ENCODE measurements at places on chromosomes 16 and 17. TPM values are rescaled to one million over a fixed set of nuclear protein-coding genes. Genes with fewer than 3 reads are reported as not detected.

DNA sequence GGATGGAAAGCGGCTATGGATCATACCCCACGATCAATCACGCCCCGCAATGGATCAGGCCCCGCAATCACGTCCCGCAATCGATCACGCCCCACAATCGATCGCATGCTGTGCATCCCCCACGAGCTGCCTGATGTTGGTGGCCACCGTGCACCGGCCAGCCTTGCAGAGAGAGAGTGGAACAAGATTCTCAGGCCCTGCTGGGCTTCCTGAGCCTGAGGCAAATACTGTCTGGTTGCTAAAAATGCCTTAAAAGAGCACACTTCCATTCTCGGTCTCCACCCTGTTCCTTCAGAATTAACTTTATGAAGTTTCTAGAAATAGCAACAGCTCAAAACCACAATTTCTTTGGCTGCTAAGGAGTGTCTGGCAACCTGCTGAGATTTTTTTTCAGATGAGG, 81.5 kb downstream of the VPS53 start:
- DNase-seq, result no peak

Gene PNMT
- 1.3 TPM for total RNA-seq

DNA sequence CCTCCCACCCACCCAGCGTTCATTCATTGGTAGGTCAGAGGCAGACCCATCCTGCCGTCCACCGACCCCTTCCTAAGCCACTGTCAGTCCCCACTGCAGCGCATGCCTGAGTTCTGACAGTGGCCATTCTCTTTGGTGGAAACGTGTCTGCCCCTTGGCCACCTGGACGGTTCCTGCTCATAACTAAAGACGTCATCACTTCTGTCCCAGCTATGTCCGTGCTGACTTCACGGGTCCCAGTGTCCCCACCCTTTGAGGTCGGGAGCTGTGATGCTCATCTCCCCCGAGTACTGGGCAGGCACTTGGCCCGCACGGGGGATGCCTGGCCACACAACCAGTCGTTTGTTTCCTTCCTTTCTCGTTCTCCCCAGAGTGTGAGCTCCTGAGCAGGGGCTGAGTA, 267.1 kb downstream of the C16orf95 start:
- DNase-seq, result no peak

- DNase-seq, result no peak
Observed at GRCh38 chr17:16971458-16972338, at the start of gene TNFRSF13B. TNFRSF13B (minus strand) TSS chr17:16972118; CDS start chr17:16972075, 43 bp downstream.

- DNase-seq, result no peak
Observed at GRCh38 chr16:301950-302349, 19.0 kb downstream of the PDIA2 start.

DNA sequence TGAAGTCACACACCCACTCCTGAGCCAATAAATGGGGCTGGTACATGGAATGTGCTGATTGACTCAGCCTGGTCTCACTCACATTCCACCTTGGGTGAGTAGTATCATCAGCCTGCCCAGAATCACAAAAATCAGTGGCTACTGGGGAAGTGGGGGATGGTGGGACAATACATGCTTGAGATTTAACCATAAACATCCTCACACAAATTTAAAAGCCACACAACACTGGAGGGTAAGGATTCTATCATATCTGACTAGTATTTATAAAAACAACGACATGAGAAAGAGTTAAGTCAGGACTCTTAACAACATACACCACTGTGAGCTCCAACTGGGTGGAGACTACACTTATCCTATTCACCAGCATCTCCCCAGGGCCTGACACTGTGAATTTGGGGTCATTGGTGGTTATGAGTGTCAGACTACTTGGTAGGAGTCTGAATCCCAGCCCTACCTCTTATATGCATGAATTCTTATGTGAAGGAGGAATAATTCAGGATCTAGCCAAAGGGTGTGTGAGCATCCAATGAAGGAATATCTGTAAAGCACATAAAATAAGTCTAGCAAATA, 26.0 kb upstream of the IRX6 start:
- DNase-seq, result no peak

- peak; percentile 21 for DNase-seq
Observed at GRCh38 chr16:21001262-21001661, 100.7 kb downstream of the LYRM1 start.

- no peak for DNase-seq
Observed at GRCh38 chr17:7041607-7042500, 2.0 kb downstream of the SLC16A11 start.

DNA sequence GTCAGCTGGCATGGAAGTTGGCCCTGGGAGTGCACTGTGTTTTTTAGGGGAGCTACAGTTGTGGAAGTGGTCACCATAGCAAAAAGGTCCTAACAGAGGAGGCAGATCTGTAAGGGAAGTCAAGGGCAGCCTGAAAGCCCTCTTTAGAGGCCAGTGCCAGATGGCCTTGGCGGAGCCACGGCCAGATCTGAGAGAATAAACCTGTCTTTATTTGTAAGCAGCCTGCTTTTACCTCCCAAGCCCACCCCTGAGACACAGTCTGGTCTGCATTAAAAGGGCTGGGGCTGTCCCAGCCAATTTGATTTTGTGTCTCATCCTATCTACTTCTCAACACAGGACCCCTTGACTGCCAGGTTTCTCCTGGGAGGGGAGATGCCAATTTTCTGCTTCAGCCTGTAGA, 51.0 kb upstream of the NOL11 start:
- DNase-seq, result no peak

Gene TP53TG3B
- total RNA-seq, result not detected

GRCh38 chr16:84462296-84463210, 41.9 kb downstream of the MEAK7 start:
- no peak for DNase-seq

- no peak for DNase-seq
Observed at GRCh38 chr17:68924793-68925720, 30.1 kb downstream of the ABCA8 start.

GRCh38 chr16:89801800-89802199, 14.6 kb downstream of the FANCA start:
- DNase-seq, result no peak

- no peak for DNase-seq
Observed at GRCh38 chr17:48642843-48643696, 16.9 kb upstream of the HOXB9 start.

DNA sequence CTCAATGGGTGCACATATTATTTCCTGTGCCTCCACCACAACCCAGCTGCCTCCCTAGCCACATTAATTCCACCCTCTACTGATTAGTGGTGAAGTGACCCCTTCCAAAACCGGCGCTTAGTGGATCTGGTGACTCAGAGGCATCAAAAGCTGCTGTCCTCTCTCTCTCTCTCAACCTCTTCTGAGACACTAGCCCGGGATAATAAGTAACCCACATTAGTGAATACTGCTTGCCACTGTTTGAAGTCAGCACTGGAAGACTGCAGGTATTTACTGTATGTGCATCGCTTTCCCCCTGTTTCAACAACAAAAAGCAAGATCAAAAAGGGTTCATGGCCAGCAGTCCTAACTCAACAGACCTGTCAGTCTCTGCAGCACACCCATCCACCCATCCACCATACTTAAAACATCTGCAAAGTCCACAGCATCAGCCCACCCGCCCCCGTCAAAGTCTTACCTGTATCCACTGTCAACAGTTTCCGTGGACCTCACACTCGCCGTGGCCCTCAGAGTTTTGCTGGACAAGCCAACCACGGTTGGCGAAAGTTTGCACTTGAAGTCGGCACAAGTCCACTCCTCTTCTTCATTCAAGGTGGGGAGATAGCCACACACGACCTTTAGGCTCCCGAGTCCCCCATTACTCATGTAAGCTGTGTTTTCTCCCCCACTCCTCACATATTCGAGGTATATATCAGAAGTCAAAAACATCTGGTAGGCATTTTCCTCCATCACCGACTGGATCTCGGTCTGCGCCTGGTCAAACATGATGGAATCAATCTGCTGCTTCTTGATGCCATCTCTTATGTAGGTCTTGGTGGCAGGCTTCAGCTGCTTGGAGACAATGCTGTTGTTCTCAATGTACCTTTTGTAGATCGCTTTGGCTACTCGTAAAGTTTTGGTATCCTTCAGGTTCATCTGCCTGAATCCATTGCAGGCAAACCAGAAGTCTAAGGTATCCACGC, 3.8 kb downstream of the AXIN2 start:
- DNase-seq, result no peak

DNA sequence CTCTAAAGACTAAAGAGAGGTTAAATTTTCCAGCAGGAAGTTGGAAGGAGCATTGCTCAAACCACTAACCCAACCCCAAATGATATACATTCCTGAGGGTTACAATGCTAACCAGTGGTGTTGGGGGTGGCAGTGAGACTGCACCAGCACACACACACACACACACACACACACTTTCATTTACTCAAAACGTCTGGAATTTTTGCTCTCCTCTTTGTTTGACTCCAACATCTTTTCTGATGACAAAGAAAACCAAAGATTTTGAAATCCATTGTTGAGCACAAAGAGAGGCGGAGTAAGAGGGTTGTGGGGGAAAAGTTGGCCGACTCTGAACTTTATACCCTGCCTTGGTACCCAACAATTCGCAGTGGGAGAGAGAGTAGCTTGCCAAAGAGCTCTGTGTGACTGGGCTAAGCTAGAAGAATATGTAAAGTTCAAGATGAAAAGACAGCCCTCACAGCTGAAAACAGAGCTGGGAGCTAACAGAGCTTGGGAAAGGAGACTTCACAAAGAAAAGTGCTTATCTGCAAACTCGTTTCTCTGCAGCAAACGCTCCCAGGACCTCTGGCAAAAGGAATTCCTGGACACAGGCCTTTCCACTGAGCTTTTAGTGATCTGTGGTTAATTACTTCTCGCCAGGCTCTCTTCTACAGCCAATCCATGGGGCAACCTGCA, 426.0 kb upstream of the CDH11 start:
- DNase-seq, result no peak

- DNase-seq, result peak; percentile 26
Observed at GRCh38 chr16:58733248-58733670, 857 bp downstream of the GOT2 start.

DNA sequence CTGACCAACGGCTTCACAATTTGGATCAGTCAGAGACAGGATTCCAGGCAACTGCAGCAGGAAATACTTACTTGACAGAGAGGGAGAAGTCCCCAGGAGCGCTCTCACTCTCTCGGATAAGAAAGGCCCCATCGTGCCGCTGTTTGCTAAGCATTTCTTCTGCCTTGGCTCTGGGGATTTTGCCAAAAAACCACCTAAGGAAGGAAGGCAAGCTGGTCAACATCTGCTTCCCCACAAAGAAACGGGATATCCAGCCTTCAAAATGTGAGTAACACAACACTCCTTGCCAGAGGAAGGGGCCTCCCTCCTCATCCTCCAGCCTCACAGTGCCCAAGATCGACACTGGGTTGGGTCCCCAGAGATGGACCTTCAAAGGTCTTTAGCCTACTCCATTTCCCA, 36.6 kb upstream of the SLC25A19 start:
- no peak for DNase-seq

DNA sequence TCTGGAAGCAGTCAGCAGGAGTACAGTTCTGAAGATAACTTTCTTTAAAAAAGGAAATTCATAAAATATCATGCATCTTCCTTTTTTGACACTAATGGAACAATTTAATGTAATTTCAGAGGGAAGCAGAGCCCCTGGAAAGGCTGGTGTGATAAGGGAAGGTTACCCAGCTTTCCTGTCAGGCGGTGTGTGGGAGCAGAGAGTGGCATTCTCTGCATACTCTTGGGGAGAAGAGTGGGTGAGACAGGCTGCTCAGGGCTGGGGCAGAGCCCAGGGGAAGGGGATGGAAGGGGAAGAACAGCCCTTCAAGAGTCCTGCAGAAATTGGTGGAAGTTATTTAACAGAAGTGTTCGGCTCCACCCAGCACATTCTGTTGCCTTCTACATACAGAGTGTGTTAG, 84.7 kb downstream of the PRKCB start:
- DNase-seq, result no peak

Gene ZNF629
- total RNA-seq, result 8.6 TPM

DNA sequence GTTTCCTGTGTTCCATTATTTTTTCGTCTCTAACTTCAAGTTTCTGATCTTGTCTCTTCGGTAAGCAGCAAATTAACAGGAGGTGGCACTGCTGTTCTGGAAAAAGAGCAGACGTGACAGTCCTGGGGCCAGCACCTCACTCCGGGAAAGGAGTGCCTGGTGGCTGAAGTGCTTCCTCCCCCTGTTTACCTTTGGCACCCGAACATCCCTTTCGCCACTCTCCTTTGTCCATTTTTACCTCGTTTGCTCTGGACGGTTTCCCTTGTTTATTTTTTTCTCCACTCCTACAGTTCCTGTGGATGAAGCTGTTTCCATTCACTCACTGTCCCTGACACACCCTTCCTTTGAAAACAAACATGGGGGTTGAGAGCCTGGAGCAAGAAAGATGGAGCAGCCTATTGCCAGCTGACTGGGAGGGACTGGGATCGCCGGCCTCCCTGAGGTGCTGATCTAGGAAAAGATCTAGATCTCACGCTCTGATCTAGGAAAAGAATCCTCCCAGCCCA, 12.6 kb downstream of the SAP30BP start:
- DNase-seq, result peak; percentile 39

Gene NPIPB6
- total RNA-seq, result not detected

Gene ST6GALNAC2
- 6.9 TPM for total RNA-seq

DNA sequence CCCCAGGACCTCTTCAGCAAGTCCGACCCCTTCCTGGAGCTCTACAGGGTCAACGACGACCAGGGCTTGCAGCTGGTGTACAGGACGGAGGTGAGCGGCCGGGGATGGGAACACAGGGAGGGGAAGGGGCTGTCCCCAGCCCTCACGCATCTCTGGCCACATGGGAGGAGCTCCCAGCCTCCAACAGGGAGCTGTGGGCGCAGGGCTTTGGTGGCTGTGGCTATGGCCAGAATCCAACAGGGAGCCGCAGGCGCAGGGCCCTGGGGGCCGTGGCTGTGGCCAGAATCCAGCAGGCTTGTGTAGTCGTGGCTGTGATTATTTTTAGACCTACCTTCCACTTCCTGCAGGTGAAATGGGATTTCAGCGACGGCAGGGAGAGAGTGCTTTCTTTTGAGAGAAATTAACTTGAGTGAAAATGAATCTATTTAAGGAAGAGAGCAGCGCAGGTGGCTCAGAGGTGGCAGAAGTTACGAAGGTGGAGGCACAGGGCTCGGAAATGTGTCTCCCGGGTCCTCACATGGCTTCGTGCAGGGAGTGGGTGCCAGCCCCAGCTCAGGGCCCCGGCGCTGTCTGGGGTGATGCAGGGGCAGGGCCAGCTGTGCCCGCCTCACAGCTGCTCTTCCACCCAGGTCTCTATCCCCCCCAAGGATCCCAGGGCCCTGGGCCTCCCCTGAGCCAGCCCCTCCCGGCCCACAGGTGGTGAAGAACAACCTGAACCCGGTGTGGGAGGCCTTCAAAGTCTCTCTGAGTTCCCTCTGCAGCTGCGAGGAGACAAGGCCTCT, 9.4 kb downstream of the CPNE7 start:
- no peak for DNase-seq

Gene SLC35G6
- total RNA-seq, result not detected

Gene FBXW10B
- not detected for total RNA-seq

GRCh38 chr17:32279891-32280716, 14.5 kb downstream of the RHBDL3 start:
- no peak for DNase-seq

GRCh38 chr17:9219631-9220397, 198.5 kb downstream of the NTN1 start:
- DNase-seq, result no peak

GRCh38 chr16:75261590-75262078, 10.2 kb upstream of the BCAR1 start:
- no peak for DNase-seq

GRCh38 chr16:6932871-6933385, 399.7 kb upstream of the RBFOX1 start:
- DNase-seq, result no peak

Gene C16orf46
- total RNA-seq, result 0.52 TPM

Gene PRM3
- total RNA-seq, result not detected
